ENCODE measurements at places on chromosomes 3 and 15. TPM values are rescaled to one million over a fixed set of nuclear protein-coding genes. Genes with fewer than 3 reads are reported as not detected.

Gene LMAN1L
- total RNA-seq: not detected

Gene PPP2R3A
- total RNA-seq: 7.2 TPM

Gene RETNLB
- not detected for total RNA-seq

Gene ARRDC4
- 7.7 TPM for total RNA-seq

Gene UQCC5
- 1.1 TPM for total RNA-seq

Gene SCAMP5
- total RNA-seq: 0.72 TPM

Gene DUOX2
- 1.9 TPM for total RNA-seq

Gene TMEM41A
- 20.7 TPM for total RNA-seq

Gene NPAP1
- total RNA-seq: not detected

Gene GNAT1
- total RNA-seq: not detected

Gene EOMES
- not detected for total RNA-seq

Gene FBXW12
- not detected for total RNA-seq

Gene TRPM1
- total RNA-seq: under 0.01 TPM

Gene NIT2
- total RNA-seq: 22.9 TPM

Data from tracheal epithelial cell (primary cell).